ENCODE measurements at places on chromosomes 5 and 9.
A peak's percentile ranks its signal among the peaks of the same experiment; 100 is the strongest.

- no peak for DNase-seq
These were observed 3.1 kb upstream of the AHRR start for GRCh38 chr5:318341-318897.

DNA sequence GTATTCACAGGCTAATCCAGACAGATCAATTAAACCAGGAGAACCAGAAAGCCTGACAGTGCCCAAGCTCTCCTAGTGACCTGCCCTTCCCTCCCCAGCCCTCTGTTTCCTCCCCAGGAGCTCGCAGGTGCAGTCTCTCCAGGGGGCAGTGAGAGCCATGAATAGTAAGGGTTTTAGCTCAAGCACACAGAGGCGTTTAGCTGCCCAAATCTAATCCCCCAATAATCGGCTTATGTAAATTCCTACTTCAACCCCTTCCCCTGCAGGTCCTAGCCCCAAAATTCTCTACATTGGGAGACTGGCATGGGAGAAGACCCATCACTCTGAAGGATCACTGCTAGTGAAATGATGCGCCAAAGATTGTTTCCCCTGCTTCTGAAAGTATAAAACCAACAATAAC is 10.5 kb upstream of the TAL2 start:
- DNase-seq: no peak

DNA sequence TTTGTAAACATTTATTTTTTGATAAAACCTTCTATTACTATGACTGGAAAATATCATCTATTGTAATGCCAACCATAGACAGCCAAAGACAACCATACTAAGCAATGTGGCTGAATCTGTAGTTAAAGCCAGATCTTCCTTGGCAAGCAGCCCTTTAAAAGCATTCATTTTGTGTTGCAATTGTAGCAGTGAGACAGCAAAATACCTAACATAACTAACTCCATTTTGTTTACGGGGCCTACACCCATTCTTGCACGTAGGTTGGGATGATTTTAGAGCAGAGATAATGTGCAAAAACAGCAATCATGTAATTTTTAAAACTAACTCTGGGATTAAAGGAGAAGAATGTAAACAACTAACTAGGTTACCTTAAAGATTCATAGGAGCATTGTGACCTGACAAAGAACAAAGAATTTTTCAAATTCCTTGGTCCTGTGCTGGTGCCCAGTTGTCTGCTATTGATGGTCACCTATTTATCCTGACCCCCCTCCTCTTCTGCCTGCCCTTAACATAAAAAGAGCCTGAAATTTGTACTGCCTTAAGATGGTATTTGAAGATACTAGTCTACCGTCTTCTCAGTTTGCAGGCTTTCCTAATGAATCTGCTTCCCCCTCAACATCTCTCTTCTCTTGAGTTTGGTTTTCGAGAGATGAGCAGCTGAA is 10.6 kb downstream of the IFNA1 start:
- no peak for DNase-seq

- DNase-seq: no peak
These were observed 4.5 kb upstream of the TLE1 start for GRCh38 chr9:81693671-81694378.

GRCh38 chr5:14748180-14748900 is 83.8 kb downstream of the OTULIN start:
- peak; percentile 62 for DNase-seq

DNA sequence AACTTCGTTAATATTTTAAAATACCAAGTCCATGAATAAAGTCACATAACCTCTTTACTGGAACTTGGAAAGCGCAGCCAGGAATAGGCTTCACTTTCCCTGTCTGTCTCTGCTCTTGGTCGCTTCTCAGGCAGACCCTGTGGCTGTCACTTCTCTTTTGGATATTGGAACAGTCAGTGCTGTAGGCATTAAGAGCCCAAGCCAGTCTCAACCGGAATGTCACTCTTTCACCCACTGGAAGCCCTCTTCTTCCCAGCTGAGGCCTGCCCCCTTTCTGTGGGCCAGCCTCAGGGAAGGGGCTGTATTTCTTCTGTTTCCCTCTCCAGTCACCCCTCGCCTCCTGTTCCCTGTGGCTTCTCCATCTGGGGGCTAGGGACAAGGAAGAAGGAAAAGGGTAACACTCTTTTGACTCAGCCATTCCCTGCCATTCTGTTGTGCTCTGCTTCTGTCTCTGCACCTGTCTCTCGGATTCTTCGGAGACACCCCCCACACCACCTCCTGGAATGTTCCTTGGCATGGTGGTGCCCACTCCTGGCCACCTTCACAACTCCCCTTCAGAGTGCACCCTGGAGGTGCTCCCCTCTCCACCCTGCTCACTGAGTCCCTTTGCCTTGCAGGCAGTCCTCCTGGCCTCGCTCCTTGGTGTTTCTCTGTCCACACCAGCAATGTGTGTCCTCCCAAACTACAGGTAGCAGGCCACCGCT is 103.4 kb downstream of the TRIO start:
- DNase-seq: no peak

GRCh38 chr5:83124593-83124992 is 47.2 kb downstream of the XRCC4 start:
- no peak for DNase-seq

- no peak for DNase-seq
These were observed at the start of gene NEUROG1 for GRCh38 chr5:135535820-135536801. TSS of gene NEUROG1 (minus strand) at chr5:135535964. CDS start at chr5:135535690, 274 bp downstream.

DNA sequence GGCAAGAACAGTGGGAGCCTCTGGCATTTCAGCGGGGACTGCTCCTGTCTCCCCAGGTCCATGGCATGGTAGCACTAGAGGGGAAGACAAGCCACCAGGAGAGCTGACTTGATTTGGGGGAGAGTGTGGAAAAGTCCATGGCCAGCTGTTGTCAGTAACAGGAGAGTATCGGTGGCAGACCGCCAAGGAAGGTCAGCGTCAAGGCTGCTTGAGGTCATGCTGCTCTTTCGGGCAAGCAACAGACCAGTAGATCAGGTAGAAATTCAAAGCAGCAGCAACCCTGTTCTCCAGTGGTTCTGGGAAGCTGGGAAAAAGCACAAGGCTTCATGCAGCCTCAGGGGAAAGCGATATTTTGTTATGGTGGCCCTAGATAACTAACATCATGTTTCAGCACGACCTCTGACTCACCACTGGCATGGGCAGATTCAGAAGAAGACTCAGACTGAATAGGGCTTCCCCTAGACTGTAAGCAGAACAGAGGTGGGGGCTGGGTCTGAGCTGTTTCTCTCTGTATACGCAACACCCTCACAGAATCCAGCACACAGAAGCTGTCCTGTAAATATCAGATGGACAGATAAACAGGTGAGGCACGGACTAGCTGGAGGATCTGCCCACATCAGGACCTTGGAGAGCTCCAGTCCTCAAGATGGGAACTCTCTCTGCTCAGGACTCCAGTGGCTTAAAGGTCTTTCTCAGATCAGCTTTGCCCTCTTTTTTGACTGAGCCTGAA is 35.2 kb upstream of the PLEKHG4B start:
- no peak for DNase-seq

GRCh38 chr9:119667163-119667562 is 297.9 kb upstream of the BRINP1 start:
- DNase-seq: no peak

DNA sequence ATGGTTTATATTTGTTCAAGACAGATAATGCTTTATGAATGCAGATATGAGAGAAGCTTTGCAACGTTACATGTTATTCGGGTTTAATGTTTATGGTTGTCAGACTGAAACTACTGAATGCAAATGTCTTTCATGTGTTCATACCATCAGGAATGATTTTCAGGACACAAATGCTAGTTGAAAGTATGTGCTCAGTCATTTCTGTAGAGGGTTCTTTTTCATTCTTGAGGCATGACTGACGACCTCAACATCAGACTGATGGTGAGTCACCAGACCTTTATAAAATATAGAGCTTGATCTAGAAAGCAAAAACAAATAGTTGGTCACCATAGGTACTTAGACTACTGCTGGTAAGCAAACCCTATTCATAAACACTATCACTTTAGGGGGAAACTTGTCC is 287.3 kb upstream of the NUDT12 start:
- DNase-seq: no peak

DNA sequence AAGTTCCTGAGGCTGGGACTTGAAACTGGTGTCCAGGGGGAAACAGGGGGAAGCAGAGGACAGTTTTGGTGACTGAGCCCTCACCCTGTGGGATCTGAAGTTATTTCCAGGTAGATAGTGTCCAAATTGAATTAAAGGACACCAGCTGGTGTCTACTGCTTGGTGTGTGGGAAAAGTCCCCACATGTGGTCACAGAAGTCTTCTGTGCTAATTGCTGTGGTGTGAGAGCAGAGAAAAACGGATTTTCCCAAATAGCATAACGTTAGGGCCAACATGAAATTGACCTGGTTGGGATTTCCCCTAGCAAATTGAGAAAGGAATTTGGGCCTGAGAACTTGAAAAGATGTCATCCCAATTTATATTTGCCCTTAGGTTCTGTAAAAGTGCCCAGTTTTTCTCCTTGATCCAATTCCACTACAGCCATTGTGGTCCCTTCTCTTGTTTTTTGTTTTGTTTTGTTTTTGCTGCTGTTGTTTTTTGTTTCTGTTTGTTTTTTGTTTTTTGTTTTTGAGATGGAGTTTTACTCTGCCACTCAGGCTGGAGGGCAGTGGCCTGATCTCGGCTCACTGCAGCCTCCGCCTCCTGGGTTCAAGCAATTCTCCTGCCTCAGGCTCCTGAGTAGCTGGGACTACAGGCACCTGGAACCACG is 5.6 kb upstream of the STARD4 start:
- no peak for DNase-seq

DNA sequence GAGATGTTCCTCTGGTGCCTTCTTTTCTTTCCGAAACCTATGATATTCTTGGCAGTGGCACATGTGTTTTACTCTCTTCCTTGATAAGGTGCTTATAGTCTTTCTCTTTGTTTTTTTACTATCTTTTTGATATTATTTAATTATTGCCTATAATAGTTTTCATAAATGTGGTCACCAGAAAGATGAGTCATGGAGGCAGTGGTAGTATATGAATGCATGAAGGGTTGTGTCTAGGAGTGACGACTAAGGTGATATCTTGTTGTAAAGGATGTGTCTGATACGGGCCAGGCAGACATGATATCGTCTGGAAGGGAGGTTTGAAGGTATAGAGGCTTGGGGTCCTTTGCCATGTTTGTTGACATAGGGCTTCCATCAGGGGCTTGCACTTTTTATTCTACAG is 36.8 kb downstream of the SLC44A1 start:
- DNase-seq: no peak

DNA sequence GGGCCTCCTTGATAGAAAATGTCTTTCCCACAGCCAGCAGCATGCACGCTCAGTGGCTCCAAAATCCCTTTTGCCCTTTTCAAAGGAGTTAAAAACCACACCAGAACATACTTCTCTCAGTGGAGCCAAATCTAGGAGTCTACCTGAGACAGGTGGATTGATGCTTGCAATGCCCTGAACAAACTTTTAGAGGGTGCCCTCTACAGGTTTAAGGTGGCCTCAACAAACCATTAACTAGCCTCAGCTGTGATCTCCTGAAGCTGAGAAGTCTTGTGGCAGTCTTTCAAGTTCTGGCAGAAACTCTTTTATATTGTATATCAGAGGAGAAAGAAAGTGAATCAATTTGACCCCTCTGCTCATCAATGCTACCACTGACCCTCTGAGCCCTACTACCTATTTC is 125.4 kb downstream of the MED27 start:
- DNase-seq: no peak

- DNase-seq: no peak
These were observed 6.7 kb downstream of the CDC37L1 start for GRCh38 chr9:4686112-4686511.

DNA sequence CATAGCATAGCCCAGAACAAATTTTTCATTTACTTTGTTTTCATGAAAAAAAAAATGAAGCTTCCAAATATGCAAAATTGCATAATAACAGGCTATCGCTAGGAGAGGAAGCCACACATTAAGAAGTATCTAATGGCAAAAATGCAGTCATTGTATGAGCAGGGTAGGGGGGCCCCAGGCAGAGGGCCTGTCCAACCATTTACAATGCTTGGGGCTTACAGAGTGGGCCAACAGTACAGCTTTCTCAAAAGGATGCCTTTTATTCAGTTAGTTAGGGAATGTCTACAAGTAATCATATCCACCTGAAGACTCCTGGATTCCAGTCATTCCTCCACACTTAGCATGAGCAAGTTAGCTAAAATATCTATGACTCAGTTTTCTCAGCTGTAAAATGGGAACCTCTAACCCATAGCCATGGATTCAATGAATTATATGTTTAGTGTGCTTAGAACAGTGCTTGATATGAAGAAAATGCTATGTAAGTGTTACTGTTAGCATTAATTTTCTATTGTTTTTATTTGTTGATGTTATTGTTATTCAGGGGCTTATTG is 117.7 kb downstream of the GAS1 start:
- no peak for DNase-seq

DNA sequence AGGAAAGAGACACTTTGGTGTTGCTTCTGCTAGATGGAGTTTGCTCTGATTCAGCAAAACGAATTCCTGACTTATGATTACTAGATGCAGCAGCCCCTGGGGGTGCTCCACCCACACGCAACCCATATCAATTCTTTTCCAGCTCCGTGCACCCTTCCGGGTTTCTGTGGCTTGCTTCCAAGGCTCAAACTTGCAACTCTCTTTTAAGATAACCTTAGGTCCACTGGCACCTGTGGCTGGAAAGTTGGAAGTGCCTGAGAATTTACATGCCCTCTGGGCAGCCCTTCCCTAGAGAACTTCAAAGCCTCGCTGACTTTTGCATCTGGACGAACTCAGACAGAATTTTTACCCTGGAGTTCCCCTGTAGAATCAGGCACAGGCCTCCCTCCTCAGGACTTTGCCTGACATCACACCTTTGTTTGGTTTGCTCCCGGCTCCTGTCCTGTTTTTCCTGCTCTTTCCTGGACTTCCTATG is 224.9 kb downstream of the SNX18 start:
- no peak for DNase-seq

DNA sequence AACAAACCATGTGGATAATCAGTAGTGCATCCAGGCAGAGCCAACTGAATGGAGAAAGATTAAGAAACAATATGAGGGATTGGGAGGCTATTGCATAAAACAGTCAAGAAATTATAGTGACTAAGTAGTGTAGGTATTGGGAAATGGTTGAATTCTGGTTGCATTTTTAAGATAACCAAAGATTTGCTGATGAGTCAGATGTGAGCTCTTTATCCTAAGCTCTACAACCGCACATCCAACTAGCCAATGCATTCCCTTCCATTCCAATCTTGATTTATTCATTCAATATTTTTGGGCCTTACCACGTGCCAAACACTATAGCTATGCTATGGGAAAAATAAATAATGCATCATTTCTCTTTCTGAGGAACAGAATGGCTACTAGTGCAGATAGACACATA is 524.5 kb upstream of the RGMB start:
- no peak for DNase-seq

Data from left hindlimb (tissue), 1 donor.